ENCODE measurements at places on chromosomes 3 and 15. TPM values are rescaled to one million over a fixed set of nuclear protein-coding genes. Genes with fewer than 3 reads are reported as not detected.
A peak's percentile ranks its signal among the peaks of the same experiment; 100 is the strongest.

GRCh38 chr3:150359381-150359780 lies 48.7 kb upstream of the TSC22D2 start:
- H3K4me3 ChIP-seq, result no peak overlapping the region
- peak overlapping the region; percentile 38 for H3K27ac ChIP-seq
- no peaks in the 10 kb centered on the region for H3K36me3 ChIP-seq
- H3K4me1 ChIP-seq, result peaks cover 10% of the 10 kb centered on the region

DNA sequence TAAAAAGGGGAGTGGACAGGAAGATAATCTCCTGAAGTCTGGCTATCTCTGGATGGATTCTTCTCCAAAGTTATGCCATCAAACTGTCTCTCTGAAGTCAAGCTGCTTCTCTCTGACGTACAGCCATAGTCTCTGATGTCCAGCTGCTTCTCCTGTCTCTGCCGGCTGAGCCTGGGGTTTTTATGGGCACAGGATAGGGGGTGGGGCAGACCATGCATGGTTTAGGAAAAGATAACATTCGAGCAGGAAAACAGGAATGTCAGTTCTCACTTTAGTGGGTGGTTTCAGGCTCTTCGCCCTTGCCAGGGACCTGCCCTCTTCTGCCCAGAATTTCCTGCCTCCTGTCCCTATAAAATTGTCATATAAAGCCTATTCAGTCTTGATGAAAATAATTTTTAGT lies 110.9 kb upstream of the ROBO1 start:
- H3K36me3 ChIP-seq, result no peaks in the 10 kb centered on the region
- H3K27ac ChIP-seq, result no peak overlapping the region
- H3K4me3 ChIP-seq, result no peak overlapping the region
- H3K4me1 ChIP-seq, result no peaks in the 10 kb centered on the region

The COL6A5 gene
- not detected for total RNA-seq

The EXD1 gene
- total RNA-seq, result not detected
